Vagina (tissue), 2 donors: ENCODE measurements at places on chromosomes 7 and 10.

DNA sequence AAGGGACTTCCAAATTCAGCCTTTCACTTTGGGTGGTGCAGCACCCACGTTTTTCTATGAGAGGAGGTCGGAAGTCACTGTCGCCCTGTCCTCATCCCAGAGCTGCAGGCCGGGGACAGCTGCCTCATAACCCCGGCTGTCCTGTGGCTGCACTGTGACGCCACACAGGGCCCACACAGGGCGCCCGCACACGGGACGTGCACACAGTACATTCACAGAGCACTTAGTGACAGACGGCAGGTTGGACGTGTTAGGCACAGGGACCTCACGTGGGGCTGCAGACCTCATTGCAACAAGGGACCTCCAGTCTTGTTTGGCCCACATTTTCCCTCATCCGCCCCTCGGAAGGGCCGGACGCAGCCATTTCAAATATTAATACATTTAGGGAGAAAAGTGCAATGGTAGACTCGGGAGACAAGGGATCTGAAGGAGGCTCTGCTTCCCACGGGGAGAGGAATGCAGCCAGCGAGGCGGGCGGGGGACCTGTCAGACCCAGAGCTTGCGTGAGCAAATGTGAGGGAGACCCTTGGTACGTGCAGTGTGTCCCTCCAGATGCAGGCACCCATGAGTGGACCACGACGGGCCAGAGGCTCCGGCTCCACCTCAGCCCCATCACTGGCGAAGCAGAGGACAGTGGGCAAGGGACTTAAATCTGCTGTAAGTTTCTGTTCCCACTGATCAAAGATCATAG lies 86.7 kb downstream of the VOPP1 start:
- no peak for DNase-seq

DNA sequence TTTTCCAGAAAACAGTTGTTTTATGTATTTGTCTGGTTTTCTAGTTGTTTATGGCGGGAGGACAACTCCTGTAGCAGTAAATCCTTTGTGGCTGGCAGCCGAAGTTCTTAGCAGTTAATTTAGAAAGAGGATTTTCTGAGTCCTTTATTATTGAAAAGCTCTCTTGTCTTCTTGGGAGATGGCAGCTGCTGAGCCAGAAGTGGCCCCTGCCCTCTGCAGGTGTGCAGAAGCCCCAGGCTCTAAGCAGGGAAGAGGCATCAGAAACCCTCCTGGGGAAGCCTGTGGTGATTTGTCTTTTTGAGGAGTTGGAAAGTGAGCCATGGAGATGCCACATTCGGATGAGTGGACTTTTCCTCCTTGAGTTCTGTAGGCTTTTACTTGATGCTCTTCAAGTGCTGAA lies 106.3 kb downstream of the GLRX3 start:
- DNase-seq: peak; percentile 16

- DNase-seq: no peak
These were observed 82.6 kb downstream of the CPEB3 start for GRCh38 chr10:92208157-92208720.

GRCh38 chr10:26969145-26969926 lies 108.6 kb upstream of the ABI1 start:
- DNase-seq: no peak

DNA sequence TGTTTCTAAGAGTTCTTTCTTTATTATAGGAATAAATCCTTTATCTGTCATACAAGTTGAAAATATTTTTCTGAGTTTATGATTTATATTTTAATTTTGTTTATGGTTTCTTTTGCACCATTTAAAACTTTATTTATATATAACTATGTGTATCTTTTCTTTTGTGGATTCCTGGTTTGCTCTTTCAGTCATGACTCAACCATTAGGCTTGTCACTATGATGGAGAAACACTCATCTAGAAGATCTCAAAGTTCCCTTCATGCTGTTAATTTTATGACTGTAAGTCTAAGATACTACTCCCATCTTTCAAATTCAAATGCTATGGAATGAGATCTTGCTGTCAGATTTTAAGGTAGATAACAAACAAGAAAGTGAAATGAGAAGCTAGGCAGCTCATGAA lies 199.5 kb downstream of the INHBA start:
- DNase-seq: no peak

- DNase-seq: no peak
These were observed 313.2 kb downstream of the PRPF18 start for GRCh38 chr10:13899941-13900340.

- DNase-seq: no peak
These were observed 18.2 kb downstream of the CYP17A1 start for GRCh38 chr10:102819054-102819453.

GRCh38 chr7:47479821-47480575 lies 101.9 kb downstream of the TNS3 start:
- no peak for DNase-seq

- no peak for DNase-seq
These were observed 96.9 kb downstream of the SORBS1 start for GRCh38 chr10:95464280-95464679.

DNA sequence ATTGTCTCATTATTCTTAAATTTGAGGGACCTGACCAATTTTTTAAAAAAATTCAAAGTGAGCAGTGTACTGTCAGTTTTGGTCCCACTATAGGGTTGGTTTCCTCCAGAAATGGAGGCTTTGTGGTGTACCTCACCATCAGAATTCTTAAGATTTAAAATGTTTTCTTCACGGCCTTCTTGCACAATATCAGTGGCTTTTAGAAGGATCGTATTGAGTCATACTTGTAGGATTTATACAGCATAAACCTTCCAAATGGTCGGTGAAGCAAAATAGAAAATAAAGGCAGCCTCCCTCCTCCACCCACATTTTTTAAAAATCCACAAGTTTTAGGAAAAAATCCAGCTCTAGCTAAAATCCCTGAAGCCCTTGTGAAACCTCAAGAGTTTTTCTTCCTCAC lies 126.4 kb downstream of the RNLS start:
- no peak for DNase-seq

- DNase-seq: no peak
These were observed 193.7 kb upstream of the CSTF2T start for GRCh38 chr10:51892965-51893658.

DNA sequence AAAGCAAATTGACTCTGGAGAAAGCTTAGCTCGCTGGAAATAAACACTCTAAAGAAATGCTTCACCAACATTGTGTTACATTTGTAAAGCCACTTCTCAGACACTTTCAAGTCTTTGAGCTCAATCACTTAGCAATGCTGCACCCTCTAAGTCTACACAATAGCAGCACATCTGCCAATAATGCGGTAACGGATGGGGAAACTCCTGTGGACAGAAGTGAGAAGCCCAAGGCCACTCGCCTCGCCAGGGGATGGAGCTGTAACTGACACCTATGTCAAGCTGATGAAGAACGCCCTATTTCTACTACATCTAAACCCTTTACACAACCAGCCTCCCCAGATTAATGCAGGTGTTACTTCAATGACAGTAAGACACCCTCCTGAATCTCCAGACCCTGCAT lies 167.7 kb downstream of the SFMBT2 start:
- DNase-seq: no peak

DNA sequence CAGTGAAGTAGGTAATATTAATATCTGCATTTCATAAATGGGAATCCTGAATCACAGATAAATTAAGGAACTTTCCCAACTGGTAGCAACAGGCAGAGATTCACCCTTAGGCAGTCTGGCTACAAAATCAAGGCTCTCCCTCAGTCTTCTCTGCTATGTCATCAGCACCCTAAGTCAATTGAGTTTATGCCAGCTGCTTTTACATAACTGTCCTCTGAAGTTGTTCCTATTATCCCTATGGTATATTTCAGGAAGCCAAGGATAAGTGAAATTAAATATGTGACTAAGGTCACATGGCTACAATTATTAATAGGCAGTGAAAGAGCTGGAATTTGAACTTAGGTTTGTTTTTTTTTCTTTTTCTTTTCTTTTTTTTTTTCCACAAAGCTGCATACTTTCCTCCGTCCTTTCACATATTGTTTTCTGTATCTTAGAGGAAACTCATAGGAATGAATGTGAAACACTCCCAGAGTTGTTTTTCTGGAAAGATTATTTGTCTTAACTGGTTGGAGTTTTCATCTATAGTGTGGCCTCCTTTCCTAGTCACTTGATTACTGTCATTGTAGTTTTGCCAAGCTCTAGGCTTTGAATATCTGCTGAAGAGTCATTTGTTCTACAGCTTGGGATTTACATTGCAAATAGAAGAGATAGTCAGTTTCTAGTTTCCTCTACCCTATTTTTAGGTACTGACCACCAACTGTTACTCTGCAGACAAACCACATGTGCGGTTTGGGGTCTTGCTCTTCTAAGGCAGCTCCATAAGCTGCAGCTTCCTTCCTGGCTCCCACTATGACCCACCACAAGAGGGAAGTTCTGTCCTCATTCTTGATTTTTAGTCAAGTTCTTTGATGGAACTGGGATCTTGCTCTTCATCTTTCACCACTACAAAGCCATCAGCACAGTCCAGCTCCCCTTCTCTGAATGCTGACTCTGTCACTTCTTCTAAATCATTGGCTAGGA lies 338.0 kb upstream of the KIAA1217 start:
- no peak for DNase-seq

- DNase-seq: no peak
These were observed 43.2 kb downstream of the PRR15 start for GRCh38 chr7:29606830-29607229.

DNA sequence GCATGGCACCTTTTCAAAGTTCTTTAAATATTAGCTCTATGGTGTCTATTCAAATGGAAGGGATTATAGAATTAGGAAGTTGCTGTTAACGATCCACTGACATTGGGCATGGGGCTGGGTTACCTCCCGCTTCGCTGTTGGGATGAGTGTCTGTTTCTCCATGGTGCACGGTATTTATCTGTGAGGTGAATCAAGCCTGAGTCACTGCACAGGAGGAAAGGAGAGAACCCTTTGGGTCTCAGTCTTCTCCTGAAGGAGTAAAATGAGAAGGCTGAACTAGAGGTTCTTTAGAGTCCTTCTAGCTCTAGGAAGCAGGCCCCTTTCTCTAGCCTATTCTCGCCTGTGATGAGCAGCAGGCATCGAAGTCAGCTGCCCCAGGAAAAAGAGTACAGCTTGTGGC lies 7.3 kb downstream of the JCAD start:
- DNase-seq: no peak

GRCh38 chr10:80132299-80133139 lies at the start of gene PLAC9:
Gene PLAC9, plus strand, starts transcription at chr10:80132730. Its CDS starts 33 bp downstream, at chr10:80132763.
- no peak for DNase-seq

- no peak for DNase-seq
These were observed 42.6 kb downstream of the SEM1 start for GRCh38 chr7:96667026-96667425.

DNA sequence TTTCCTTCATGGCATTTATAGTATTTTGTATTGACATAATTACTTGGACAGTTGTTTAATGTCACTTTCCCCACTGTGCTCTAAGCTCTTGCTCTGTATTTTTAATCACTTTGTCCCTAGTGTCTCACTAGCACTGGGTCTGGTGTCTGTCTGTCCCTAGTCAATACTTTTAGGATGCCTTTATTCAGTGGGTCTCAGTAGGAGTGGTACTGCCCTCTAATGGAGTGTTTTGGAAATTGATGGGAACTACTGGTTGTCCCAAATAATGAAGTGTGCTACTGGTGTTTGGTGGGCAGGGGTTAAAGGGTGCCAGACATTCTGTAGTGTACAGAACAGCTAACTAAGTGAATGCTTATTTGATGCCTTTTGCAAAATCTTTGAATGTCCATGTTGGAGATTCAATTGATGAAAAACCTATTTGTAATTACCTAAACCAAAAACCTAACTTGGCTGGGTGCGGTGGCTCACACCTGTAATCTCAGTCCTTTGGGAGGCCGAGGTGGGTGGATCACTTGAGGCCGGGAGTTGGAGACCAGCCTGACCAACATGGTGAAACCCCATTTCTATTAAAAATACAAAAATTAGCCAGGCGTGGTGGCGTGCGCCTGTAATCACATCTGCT lies 33.3 kb downstream of the CDK14 start:
- DNase-seq: no peak

- DNase-seq: no peak
These were observed 1.5 kb upstream of the PRKAR1B start for GRCh38 chr7:728602-729001.

DNA sequence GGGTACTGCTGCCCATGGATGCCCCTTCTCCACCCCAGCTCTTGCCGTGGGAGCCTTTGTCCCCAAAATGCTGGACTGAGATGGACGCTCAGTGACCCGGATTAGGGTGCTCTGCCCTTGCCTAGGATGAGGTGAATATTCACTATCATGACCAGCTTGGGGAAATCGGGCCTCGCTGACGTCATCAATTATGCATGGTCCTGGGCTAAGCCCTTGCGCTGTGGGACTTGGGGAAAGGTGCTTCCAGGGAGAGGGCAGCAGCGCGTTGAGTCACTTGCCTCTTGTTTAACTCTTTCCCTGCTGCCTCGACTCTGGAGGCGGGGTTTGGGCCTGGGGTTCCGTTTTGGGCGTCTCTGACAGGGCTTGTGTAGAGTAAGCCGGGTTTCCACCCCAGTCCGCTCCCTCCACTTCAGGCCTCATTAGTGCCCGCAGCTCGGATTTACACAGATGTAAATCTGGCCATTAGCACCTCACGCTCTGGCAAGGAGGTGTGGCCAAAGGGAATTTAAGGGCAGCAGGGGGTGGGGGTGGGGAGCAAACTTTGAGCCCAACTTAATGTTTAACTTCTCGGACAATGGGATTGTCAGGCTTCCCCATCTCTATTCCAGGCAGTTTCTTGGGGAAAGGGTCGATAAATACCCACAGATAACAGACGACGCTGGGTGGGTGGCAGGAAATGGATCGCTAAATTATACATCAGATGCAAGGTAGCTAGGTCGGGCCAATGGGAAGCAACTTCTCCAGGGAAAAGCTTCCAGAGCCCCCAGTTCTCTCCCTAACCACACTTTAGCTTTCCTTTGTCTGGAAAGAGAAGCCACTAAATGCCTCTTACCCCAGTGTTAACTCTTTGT lies 51.3 kb upstream of the TCF7L2 start:
- no peak for DNase-seq

- no peak for DNase-seq
These were observed 10.2 kb downstream of the PKD2L1 start for GRCh38 chr10:100319707-100320402.

GRCh38 chr10:28179006-28179742 lies 123.7 kb downstream of the MPP7 start:
- no peak for DNase-seq

GRCh38 chr7:52473756-52474155 lies 561.7 kb upstream of the POM121L12 start:
- no peak for DNase-seq

DNA sequence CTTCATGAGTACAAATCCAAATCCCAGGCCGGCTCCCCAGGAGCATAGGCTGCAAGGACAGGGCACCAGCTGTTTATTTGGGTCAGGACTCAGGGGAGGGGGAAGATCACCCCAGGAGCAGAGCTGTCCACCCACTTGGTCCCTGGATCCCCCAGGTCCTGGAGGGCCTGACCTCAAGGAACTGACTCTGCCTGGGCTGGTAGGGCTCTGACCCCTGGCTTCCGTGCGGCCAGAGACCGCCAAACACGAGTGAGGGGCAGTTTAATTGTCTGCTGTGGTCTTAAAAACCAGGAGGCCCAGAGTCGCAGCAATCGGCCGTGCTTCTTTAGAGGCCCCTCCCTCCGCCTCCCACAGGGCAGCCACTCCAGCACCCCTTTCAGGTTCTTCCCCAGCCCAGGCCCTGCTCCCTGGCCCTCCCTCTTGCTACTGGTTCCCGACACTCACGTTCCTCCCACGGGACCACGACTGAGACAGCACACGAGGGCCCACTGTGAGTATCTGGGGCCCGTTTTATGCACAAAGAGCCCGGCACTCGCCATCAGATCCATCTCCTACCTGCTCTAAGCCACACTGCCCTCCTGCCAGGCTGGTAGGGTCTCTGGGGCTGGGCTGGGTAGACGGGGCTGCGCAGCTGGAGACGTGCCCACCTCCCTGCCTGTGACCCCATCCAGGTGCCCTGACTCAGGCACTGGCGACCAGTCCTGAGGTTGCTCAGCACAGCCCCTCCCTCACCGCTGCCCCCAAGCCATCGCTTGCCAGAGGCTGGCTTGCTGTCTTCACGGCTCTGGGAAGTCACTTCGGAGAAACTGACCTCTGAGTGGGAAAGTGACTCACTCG lies 30.0 kb upstream of the CFAP46 start:
- DNase-seq: no peak
